ENCODE measurements at places on chromosomes 13 and 19.

DNA sequence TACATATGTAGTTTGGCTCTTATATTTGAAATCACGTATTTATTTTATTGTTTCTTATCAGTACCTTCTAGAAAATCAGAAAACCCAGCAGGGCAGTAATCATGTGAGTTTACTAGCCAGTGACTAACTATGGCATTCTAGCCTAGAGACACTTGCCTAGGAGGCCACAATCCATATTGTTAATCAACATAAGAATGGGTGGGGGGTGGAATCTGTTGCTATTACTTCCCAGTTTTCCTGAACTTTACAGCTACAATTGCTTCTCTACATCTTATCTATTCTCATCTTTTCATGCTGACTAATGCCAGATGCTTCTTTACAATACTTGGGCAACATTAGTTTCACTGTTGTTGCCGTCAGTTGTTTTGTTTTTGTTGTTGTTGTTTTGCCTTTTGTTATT, 18.7 kb upstream of the ATXN8OS start:
- no peak for DNase-seq

DNA sequence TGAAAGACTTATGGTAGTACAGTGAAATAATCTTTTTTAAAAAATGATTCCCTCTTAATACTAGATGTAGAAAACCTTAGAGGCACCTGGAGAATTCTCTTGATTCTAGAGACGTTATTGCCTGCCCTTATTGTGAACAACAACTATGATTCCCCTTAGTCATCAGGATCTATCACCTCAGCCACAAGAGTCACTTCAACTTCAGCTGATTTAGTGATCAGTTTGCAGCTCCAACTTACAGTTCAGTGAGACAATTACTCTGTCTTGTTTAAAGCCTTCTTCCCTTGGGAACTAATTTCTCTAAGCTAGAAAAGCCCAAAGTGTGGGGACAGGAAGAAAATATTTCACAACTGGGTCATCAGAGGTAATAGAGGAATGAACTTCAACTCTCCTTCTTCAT, 254.3 kb upstream of the SLITRK1 start:
- no peak for DNase-seq

DNA sequence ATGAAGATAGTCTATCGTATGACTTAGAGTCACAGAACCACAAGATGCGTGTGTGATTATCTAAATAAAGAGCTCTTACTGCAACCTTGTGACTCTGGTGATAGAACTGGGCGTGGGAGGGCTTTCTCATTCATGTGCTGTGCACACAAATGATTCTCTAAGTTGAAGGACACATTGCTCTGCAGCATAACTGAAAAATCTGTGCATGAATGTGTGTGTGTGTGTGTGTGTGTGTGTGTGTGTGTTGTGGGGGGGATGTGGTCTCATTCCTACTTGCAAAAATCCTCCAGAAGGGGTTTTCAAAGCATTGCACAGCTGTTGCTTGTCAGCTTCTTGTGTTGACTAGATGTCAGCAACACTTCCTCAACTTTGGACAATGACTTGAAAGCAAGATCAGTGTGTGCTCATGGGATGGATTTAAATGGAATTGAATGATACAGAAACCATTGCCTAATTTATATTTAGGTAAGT, 22.4 kb downstream of the LRCH1 start:
- DNase-seq: no peak

DNA sequence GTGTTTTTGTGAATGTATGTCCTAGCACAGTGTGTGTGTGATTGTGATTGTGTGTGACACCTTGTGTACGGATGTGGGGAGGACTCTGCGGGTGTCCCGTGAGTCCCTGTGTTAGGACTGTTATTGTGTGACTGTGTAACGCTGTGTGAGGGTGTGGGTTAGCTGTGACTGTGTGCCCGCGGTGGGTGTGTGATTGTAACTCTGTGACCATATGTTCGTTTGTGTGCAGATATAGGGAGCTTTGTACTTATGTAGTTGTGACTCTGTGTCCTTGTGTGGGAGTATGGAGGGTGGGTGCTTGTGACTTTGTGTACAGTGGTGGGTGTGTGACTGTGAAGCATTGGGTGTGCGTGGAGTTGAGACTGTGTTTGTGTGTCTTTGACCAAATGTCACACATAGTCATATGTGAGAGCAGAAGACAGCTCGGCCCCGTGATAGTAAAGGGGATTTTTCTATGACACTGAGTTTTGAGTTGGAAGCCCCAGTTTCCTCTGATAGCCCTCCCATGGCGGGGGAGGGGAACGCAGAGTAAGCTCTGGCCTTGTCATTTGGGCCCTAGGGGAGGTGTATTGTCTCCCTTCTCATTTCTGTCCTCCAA, 949 bp upstream of the ZNF260 start:
- no peak for DNase-seq

GRCh38 chr19:14603990-14604387, 21.1 kb downstream of the CLEC17A start:
- DNase-seq: no peak

DNA sequence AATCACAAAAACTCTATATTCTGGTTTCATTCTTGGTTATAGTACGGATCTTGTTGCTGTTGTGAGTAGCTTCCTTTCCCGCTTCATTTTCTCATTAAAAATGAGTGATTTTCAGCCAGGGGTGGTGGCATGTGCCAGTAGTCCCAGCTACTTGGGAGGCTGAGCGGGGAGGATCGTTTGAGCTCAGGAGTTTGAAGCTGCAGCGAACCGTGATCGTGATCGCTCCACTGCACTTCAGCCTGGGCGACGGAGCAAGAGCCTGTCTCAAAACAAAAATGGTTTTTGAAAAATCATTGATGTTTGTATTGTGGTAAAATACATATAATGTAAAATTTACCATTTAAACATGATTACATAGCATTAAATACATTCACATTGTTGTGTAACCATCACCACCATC, 71.6 kb upstream of the TM9SF2 start:
- no peak for DNase-seq

DNA sequence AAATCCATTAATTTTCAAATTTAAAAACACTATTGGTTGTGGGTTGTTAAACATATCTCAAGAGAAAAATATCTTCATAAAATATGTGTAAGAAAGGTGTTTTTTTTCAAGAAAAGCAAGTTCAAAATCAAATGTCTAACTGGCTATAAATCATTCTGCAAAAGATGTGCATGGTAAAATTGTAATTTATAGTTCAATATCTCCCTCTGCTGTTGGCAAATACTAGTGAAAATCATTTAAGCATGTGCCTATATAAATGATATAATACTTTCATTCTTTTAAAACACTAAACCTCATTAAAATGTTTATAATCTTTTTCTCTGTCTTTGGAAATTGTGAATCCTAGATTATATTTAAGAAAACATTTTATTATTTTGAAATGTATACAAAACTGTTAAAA, 17.2 kb upstream of the SLITRK6 start:
- no peak for DNase-seq

DNA sequence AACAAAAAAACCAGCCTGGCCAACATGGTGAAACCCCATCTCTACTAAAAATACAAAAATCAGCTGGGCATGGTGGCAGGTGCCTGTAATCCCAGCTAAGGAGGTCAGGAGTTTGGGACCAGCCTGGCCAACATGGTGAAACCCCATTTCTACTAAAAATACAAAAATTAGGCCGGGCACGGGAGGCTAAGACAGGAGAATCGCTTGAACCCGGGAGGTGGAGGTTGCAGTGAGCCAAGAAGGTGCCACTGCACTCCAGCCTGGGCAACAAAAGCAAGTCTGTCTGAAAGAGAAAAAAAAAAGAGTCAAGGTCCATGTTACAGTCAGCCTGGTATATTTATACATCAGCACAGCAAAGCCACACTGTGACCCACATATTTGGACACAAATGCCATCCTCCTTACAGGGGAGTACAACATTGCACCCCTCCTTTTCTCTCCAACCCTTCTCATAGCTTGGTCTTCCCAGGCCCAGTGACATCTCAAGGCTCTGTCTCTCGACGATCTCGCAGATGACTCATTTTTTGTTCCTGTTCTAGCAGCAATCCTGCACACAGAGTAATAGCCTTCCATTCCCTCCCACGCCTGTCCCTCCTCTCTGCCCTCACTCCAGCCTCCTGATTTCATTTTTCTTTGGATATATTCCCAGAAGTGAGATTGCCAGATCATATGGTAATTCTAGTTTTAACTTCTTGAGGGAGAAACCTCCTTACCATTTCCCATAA, 21.0 kb upstream of the DPP9 start:
- no peak for DNase-seq

DNA sequence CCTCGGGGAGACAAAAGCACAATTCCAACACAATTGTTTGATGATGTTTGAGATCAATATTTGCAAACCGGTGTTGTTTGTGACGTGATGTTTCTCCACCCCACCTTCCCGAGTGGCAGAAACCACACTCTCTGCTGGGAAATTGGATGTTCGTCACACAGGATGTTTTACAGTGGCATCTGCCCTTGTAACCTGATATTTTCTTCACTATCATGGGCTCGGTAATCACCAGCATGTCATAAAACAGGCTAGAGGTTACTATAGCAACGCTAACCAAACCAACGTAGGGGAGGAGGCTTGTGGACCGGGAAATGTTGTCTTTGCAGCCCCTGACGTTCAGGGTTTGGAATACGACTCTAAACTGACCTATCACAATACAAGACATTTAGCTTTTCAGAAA, 454.5 kb downstream of the IRS2 start:
- no peak for DNase-seq

DNA sequence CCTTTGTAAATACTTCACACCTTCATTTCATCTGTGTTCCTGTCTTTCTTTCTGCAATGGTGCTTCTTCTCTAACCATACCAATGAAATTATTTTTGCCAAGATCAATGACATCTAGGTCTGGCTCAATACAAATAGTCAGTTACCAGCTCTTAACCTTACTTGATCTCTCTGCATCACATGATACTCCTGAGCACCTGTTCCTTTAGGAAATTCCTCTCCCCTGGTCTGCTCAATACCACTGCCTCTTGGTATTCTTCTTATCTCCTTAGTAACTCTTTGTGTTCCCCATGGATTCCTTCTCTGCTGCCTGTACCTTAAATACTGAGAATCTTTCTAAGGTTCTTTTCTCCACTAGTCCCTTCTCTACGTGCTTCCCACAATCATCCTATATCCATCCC, 25.9 kb downstream of the SOHLH2 start:
- no peak for DNase-seq

DNA sequence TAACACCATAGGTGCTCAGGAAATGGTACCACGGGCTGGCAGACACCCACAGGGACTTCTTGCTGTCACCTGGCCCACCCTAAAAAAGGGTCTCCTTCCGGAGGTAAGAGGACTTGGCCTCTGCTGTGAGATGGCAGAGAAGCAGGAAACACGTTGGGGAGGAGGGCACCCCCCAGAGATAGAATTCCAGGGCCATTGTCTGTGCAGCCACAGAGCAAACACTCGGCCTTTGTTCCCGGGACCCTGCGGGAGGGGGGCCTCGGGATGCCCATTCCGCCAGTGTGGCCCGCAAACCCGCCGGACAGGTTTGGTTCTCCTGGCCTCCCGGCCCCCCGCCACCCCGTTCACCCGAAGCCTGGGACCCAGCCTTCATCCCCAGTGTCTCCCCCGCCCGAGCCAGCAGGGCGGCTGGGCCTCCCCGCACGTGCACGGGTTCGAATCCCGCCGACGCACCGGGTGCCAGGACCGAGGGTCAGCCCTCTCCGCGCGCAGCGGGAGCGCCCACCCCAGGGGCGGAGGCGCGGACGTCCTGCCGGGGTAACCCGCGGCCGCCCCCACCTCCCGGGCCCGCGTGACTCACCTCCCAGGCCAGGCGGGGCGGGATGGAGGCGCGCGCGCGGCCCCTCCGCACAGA, 714 bp downstream of the PLPP2 start:
- no peak for DNase-seq

DNA sequence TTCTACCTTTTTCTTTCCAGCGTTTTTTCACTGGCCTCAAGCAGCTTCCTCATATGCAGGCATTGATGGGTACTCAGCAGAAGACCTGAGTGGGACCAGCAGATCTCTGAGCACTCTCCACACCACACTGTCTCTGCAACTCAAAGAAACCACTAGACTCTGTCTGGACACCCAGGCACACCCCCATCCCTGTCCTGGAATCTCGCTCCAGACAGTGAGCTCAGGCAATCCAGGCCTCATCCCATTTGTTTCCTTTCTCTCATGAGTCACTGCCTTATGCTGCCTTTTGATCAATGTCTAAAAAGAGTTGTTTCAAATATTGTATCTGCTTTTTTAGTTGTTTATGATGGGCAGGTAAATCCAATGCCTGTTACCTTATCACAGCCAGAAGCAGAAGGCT, 19.7 kb upstream of the POP4 start:
- no peak for DNase-seq

- no peak for DNase-seq
Measured at GRCh38 chr19:15265850-15266248, 33.6 kb upstream of the EPHX3 start.

GRCh38 chr19:43438291-43439031, 23.8 kb downstream of the TEX101 start:
- DNase-seq: peak; percentile 84

GRCh38 chr19:1357531-1358109, 26.1 kb upstream of the NDUFS7 start:
- DNase-seq: no peak

GRCh38 chr13:112757759-112758086, 67.9 kb downstream of the ATP11A start:
- DNase-seq: no peak

DNA sequence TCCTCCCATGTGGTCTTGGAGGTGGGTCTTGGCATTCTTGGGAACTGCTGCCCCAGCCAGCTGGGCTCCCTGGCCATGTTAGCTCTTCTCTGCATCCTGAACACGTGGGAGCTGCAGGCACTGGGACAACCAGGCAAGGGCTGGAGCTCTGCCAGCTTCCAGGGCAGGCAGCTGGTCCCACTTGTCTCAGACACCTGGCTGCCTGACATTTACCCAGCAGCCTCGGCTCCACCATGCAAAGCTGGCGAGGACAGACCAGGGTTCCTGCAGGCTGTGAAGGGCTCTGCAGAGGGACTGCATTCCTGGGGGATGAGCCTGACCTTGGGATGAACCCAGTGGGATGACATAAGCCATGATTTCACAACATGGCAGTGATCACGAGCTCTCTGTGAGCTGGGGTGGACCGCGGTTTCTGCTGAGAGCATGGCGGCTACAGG, 99.0 kb upstream of the TSHZ3 start:
- peak; percentile 69 for DNase-seq

- no peak for DNase-seq
Measured at GRCh38 chr19:12779162-12779993, 4.0 kb upstream of the HOOK2 start.

GRCh38 chr13:21672287-21672680, 1.4 kb downstream of the FGF9 start:
- no peak for DNase-seq

DNA sequence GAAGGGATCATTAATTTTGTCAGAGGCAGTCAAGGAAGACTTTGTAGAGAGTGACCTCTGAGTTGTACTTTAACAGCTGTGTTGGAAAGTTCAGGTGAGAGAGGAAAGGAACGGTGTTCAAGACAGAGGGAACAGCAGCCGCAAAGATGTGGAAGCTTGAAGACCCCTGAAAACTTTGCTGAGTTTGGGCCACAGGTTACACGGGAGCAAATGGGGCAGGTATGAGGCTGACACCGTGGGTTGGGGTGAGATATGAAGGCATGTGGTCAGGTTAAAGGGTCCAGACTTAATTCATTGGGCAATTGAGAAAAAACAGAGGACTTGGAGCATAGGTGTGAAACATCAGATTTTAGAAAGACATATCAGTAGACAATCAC, 72.0 kb upstream of the SERP2 start:
- DNase-seq: no peak
